ENCODE measurements at places on chromosomes 2 and 18.
A peak's percentile ranks its signal among the peaks of the same experiment; 100 is the strongest.

DNA sequence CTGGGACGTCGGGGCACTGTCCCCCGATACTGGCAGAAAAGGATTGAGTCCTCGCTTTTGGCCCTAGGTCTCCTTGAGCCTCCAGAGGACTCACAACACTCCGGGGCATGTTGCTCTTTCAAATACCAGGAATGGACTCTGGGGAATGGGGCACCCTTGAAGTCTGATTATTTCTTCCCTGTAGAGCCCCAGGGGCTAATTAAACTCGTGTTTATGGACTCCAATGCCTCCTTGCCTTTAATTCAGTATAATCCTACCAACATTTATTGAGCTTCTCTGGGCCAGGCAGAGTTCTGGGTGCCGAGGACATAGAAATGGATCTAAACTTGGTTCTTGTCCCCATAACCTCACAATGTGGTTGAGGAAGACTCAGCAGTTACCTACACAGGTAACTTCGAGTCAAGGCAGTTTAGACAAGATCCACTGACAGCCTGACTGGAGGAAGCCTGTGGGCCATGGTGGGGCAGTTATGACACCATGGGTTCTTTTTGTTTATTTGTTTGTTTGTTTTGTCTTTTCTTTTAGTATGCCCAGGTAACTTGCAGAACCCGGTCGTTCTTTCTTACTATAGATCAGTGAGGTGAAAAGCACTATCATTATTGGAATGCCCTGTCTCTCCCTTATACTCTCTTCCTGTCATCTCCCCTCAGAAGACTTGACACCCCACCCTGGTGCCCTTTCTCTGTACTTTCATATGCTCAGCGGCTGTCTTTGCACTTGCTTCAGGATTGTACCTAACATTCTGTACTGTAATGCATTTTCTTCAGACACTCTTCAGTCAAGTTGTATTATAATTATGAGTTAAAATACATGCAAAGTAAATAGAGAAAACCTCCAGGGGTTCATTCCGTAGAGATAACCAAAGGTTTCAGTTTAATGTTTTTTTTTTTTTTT lies 3.2 kb downstream of the CFLAR start:
- peak; percentile 50 for DNase-seq

DNA sequence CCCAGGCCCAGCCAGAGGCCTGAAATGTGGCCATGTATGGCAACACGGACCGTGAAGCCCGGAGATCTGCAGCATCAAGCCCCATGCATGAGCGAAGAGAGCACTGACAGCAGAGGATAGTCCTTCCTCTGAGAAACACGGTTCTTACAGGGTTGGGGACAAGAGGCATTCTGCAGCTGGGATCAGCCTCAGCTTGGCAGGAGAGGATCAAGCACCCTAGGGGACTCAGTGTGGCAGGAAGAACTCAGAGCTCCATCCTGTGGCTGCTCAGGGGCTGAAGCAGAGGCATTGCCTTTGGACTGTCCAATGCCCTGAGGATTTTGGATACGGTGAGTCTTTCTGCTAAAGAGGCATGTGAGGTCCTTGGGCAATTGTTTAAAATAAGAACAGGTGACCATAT lies 368.7 kb downstream of the ZNF516 start:
- no peak for DNase-seq

GRCh38 chr2:12704378-12704777 lies 12.4 kb upstream of the TRIB2 start:
- DNase-seq, result no peak

- DNase-seq, result no peak
Observed at GRCh38 chr18:69874058-69874457, 73.6 kb downstream of the CD226 start.

- no peak for DNase-seq
Observed at GRCh38 chr2:70560442-70560841, 6.8 kb upstream of the TGFA start.

DNA sequence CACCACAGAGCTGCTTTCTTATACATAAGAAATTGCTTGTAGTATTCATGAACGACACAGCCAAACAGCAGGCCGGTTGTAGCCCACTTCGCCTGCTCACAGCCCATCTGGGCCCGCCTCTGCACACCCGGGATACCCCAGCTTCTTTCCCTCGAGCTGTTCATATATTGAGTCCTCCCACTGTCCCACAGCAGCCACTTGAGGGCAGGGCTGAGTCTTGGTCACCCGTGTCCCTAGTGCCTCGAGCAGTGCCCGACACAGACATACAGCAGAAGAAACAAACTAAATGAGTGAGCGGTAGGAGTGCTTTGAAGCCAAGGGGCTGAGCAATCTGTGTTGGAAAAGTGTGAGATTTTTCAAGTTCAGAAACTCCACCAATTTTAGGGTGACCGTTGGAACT lies 251.4 kb downstream of the KLHL29 start:
- DNase-seq, result peak; percentile 9

DNA sequence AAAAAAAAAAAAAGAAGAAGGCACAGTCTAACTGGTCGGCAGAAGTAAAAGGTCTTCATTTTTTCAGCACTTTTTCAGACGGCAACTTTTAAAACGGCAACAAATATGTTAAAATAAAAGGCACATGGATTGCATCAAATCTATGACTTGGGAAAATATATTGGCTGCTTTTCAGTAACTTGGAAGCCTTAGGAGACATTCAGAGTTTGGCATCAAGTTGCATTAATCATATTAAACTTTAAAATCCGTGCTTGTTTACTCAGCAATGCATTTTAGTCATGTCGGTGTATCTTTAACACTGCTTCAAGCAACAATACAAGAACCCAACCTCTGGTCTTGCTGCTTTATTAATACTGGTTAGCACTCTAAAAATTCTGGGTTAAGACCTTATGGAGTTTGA lies 111.1 kb downstream of the MEP1B start:
- DNase-seq, result no peak

DNA sequence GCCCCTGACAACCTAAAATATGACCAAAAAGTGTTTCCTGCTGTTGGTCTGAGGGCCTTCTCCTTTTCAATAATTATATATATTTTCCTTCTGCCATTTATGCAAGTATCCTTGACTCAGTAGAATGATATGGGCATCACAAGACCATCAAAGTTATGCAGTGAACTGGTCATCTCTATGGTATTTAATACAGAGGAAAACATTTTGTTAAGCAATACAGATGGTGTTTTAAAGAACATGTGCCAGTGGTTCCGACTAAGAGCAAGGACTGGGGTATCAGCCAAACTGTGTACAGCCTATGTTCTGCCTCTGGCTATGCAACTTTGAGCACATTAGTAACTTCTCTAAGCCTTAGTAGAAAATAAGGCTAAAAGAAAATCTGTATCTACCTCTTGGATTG lies 179.0 kb downstream of the TRABD2A start:
- DNase-seq, result no peak

DNA sequence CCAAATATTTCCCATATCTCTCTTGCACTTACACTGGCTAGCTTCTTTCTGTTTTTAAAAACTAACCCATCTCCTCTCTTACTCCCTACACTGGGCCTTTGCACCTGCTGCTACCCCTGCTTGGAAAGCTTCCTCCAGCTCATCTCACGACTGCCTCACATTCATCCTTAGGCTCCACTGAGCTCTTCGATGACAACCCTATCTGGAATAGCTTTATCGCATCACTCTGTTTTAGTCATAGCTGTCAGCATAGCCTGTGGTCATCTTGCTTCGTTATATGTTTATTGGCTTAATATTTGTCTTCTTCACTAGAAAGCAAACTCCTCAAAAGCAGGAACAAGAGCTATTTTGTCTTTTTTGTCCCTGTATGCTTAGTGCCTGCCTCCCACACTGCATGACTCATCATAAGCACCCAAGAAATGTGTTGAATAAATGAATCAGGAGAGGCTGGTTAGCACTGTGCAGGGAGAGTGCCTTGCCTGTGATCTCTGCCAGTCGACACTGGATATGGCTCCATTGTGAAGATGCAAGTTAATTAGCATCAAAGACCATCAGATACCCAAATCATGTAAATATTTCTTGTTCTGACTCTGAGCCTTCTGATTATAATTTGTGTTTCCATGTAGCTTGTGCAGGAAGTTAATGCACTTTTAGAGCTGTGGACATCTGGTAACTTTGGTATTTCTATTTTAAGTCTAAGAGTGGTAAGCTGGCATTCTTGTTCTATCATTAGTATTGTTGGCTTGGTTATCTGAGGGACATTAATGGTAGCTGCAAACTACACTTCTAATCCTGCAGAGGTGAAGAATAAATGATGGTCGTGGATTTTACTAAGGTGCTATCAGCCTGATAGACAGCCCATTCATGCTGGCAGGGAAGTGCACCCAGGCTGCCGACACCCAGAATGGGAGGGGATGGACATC lies 10.3 kb upstream of the DYTN start:
- peak; percentile 38 for DNase-seq

DNA sequence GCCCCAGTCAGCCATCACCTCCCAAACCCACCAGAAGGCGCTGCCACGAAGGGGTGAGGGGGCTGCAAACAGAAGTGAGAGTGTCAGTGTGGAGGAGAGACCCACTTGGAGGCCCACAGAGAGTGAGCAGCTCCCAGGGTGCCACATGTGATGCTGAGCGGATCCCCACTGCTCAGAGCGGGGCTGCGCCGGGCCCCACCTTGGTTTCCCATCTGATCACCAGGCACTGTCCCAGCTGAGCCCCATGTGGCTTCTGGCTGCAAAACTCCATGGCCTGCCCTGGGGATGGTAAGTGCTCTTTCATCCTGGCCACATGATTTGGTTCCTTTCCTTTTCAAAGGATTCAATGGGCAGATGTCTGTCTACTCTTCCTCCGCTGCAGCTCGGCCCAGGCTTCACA lies 23.8 kb downstream of the SNORC start:
- DNase-seq, result no peak

- DNase-seq, result no peak
Observed at GRCh38 chr2:15673919-15674636, 82.4 kb downstream of the DDX1 start.

- no peak for DNase-seq
Observed at GRCh38 chr2:60556175-60556574, 2.7 kb upstream of the BCL11A start.

GRCh38 chr2:130728007-130728454 lies 839 bp upstream of the GPR148 start:
- peak; percentile 44 for DNase-seq

- DNase-seq, result no peak
Observed at GRCh38 chr2:202400941-202401340, 24.8 kb downstream of the BMPR2 start.

DNA sequence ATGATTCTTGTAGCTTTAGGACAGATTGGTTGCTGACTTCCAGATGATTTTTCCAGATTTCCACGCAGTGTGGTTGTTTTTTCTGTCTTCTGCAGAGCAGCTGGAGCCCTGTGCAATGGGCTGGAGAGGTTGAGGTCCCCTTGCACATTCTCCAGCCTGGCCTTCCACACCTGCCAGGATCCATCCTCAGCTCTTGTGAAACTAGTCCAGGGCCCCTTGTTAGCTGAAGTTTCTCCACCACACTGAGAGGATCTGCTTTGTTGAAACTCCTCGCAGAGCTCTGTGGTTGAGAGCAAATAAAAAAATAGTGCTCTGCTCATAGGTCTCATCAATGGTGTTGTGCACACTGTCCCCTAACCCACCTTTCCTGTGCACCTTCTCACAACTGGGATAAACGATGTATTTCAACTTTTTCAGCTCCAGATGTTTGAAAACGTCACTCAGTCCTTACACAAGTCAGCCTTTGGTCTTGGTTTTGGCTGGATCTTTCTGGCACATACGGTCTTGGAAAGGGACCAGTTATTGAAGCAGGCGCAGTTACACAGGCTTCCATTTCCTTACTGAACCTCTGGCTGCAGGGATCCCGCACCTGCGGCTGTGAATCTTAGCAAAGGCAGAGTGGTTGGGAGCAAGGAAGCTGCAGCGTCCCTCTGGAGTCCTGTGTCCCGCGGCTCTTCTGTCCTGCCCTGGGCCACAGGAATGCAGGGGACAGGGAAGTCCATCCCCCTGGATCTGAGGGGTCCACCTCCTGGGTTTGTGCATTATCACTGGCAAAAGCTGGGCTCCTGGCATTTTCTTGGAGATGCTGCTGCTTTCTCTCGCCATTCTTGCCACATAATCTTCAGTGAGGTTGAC lies 272.0 kb upstream of the DSEL start:
- no peak for DNase-seq

DNA sequence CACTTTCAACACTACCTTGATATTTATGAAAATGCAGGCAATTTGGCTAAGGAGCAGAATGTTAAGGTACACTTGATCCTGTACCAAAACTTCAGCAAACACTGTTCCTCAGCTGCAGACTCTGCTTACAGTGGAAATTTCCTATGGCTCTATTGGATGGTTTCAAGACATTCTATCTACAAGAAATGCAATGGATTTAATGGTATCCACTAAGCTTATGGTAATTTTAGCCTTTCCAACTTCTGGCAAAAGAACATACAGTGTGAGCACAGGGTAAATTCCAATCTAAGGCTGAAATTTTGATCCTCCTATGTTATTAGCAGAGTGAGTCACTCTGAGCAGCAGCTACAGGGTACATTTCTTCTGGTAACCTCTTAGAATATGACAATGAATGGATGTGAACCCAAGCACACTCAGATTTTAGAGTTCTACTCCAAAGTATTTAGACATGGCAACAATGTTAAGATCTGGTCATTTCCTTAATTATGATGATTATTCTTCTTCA lies 361.8 kb upstream of the PIK3C3 start:
- DNase-seq, result no peak

DNA sequence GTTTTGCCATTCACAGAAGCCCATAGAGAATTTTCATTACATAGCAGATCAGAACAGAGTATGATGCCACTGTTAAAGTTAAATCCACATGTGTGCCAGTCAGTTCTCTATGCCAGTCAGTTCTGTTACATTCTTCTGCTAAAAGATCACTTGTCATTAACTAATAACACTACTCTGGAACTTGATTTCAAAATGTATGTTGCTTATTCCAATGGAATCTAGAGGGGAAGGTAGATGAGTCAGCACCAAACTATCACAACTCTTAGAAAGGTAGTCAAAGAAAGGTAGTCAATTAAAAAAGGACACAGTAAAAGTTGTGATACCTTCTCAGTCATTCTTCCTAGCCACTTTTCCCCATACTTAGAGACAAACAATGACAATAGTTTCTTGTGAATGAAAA lies 1214.4 kb downstream of the LRP1B start:
- DNase-seq, result no peak

DNA sequence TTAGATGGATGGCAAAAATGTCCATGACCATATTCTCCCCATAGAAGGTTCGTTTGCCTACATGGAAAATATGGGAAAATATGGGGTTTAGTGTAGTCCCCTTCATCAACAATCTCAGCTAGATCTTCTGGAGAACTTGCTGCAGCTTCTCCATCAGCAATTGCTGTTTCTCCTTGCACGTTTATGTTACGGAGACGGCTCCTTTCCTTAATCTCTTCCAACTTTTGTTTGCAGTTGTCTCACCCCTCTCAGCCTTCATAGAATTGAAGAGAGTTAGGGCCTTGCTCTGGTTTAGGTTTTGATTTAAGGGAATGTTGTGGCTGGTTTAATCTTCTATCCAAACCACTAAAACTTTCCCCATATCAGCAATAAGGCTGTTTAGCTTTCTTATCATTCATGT lies 28.9 kb downstream of the MYCN start:
- DNase-seq, result no peak
